ENCODE measurements at places on chromosomes 12 and 14.

DNA sequence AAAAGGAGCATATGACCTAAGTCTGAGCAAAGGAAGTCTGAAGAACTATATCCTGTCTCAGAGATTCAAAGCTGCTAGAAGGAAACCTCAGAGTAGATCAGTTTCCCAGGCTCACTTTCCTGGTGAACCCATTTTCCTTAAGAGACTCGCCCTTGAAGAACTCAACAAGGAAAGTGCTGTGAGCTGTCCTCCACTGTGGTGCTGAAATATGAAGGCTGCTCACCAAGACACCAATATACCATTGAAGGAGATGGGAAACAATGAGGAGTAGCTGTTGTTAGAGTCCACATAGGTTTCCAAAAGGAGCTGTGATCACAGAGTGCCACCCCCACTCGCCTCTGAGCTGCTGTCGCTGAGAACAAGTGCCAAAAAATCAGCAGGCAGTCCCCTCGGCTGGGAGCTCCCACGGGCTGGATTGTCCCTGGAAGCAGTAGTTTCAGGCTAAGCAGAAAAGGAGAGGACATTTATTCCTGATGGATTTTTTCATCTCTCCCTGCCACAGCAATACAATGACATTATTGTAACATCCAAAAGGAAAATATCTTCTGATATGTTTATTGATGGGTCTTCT, 282.1 kb downstream of the RPS29 start:
- no peak for DNase-seq

GRCh38 chr12:28507033-28507432, 316.8 kb downstream of the CCDC91 start:
- DNase-seq = no peak

DNA sequence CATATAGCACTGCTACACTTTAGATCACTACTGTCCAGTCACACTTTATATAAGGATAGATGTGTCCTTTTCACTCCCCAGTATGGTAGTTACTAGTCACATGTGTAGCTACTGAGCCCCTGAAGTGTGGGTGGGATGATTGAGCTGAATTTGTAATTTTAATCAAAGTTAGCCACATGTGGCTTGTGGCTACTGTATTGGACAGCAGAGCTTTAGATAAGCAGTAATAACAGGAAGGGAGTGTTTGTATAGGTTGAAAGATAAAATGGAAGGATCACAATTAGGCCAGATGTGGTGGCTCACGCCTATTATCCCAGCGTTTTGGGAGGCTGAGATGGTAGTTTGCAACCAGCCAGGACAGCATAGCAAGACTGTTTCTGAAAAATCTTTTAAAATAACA, 23.5 kb downstream of the NAA30 start:
- no peak for DNase-seq

DNA sequence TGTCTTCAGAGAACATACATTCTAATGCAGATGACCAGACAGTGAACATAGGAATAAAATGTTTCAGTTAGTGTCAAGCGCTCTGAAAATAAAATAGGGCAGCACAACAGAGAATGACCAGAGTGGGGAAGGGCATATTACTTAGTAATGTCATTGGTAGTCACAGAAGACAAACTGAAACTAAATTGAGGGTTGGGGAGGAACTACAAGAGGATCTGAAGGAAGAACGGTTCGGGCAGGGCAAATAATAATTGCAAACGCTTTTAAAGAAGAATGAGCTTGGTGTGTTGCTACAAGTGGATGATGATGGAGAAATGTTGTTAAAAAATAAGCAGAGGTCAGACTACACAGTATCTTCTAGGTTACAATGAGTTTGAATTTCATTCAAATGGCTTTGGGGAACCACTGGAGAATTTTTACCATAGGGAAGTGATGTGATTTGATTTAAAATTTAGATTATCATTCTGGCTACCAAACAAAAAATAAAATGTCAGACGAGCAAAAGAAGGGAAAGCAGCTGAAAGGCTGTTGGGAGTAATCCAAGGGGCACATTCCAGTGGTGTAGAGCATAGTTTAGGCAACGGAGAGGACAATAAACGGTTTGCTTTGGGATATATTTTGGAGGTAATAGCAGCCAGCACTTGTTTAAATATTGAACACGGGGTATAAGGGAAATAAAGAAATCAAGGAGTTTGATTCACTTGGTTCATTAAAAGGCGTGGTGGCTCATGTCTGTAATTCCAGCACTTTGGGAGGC, 56.3 kb upstream of the SLC6A13 start:
- no peak for DNase-seq

DNA sequence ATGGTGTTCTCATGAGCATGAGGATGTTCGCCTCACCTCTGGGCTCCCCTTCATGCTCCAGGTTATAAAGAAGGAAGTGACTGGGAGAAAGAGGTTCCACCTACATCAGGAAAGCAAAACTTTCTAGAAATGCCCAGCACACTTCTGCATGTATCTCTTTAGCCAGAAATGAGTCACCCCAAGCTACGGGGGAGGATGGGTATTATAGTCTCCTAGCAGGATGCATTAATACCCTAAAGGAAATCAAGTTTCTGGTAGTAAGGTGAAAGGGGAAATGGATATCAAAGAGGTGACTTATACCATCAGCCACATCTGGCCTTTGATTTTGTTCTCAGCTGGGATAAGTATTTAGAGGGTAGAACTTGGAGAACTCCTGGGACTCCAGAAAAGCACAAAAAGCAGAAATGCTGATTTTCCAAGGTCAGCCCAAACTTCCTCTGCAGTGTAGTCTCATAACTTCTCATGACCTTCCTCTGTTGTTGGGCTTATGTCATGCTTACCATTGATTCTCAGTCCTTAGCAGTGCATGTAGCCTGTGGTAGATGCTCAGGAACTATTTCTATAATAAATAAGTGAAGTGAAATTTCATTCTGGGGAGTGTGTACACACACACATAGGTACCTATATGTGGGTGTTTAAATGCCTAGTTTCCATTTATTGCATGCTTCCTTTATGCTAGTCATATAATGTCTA, 209.4 kb upstream of the CRY1 start:
- DNase-seq = no peak

- no peak for DNase-seq
Observed at GRCh38 chr12:30792648-30793499, 38.1 kb upstream of the CAPRIN2 start.

- DNase-seq = no peak
Observed at GRCh38 chr12:21429994-21430393, 7.5 kb upstream of the PYROXD1 start.

DNA sequence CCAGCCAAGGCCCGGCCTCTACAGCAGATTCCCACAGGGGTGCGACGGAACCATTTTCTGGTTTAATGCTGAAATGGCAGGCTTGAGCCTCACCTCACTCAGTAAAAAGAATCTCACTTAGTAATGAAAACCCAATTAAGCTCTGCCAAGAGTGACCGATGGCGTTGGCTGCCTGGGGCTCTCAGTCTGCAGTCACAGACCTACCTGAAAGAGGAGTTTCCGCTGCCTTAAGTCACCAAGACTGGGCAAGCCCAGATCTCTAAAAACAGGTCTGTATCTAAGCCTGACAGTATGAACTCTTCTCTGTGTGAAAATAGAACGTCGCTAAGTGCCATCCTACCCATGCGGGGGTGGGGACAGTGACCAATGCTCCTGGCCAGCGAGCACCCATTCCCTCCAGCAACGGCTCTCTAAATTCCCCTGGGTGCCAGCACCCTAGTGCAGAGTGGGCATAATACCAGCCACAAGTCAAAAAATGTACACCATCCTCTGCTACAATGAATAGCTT, 107.3 kb downstream of the FOXN3 start:
- no peak for DNase-seq

DNA sequence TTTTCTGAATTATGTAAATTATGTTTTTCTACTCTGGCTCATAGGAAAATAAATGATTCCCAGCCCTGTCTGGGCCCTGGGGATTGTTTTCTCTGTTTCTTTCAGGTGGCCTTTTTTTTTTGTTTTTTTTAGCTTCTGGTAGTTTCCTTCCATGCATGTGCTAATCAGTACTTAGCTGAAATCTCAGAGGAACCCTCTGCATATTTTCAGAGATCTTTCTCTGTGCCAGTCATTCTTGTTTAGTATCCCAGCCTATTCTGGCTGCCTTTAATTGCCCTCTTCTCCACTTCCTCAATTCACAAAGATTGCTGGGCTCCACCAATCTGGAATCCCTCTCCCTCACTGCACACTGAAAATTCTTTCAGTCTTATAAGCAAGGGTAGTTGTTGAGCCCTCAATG, 46.9 kb downstream of the CNOT2 start:
- no peak for DNase-seq

GRCh38 chr12:112413855-112414625, 4.6 kb upstream of the RPL6 start:
- no peak for DNase-seq

DNA sequence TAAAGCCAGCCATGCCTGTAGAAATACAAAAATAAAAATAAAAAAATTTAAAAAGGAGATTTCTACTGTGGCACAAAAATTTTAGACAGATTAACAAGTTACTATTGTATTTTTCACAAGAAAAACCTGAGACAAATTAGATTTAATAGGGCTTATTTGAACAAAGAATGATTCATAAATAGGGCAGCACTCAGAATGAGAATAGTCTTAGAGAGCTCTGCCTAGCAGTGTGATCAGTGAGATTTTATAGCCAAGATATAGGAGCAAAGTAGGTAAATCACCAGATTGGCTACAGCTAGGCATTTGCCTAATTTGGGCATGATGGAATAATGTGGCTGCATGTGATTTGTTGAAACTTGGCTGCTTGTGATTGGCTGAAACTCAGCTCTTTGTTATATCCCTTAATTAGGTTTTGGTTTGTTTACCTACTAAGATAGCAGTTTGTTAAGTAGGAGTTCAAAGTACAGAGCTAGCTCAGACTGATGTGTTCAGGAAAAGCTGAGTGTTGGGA, 279.7 kb upstream of the TMTC1 start:
- DNase-seq = no peak

- DNase-seq = no peak
Observed at GRCh38 chr12:111368291-111368787, 556 bp downstream of the PHETA1 start.
